ENCODE measurements at places on chromosomes 5 and 9.

DNA sequence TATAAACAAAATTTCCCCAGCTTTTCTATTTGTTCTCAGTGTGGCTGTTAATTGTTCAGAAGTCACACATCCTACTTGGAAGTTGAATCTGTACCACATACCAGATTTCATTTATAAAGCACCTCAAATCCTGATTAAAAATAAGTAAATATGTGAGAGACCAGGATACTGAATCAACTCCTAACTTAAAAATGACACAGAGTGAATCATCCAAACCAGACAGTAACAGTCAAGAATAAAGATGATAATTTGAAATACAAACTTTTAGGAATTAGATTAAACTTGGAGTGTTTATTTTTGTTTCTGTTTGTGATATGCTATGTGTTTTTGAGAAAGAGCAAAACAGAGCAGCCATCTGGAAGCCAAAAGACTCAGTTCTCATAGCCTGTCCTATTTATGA lies 633.2 kb upstream of the RORB start:
- no peak for DNase-seq

DNA sequence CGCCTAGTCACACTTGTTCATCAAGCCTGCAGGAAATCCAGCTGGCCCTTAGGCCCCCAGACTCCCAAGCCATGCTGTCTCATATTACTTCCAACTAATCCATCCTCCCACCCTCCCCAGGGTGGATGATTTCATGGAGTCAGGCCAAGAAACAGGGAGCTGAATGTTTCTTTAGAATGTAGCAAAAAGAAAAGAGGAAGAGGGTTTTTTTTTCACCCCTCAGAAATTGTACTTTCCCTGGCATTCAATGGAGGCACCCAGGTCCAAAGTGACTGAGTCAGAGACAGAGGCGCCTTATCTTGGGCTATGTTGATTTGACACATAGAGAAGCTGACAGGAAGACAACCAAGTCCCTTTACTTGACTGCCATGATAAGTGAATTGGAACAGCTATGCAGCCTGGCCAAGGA lies 260.2 kb upstream of the NR4A3 start:
- DNase-seq, result no peak

GRCh38 chr9:97412626-97413385 lies 910 bp downstream of the TDRD7 start:
- no peak for DNase-seq

GRCh38 chr5:116377276-116378006 lies 197.2 kb downstream of the SEMA6A start:
- no peak for DNase-seq

DNA sequence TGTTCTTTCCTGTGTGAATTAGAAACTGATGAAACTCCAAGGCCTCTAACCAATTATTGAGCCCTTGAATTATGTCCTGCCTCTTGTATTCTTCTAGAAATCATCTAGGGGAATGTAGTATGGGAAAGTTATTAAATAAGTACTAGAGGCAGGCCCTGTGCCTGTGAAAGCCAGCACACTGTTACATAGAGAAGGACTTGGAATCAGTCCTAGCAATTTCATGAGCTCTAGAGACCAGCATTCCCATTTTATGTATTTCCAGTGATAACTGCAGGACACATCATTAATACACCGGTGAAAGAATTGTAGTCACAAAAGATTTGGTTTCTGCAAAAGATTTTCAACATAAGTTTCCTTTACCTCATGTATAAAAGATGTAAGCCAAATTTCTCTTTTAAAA lies 168.5 kb upstream of the VLDLR start:
- DNase-seq, result no peak

GRCh38 chr5:137695651-137696428 lies 40.0 kb downstream of the KLHL3 start:
- no peak for DNase-seq

GRCh38 chr5:37121465-37121864 lies 127.7 kb downstream of the CPLANE1 start:
- DNase-seq, result no peak

DNA sequence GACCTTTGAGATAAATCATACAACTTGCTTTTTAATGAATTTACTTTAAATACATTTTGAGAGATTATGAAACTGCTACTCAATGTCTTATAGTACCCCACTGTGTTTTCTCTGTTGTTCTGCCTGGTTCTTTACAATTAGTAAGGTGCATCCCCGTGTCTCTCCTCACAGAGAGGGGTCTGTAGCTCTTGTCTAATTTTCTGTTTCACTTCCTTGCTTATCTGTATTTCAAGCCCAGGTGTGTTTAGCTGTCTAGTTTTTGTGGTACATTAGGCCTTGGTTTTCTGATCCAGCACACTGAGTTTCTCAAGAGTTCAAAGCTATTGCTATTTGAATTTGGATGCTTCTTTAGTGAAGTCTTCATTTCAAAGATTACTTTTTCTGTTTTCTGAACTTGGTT lies 105.1 kb downstream of the MAST4 start:
- DNase-seq, result no peak
